ENCODE measurements at places on chromosomes 16 and 17.
A peak's percentile ranks its signal among the peaks of the same experiment; 100 is the strongest.

DNA sequence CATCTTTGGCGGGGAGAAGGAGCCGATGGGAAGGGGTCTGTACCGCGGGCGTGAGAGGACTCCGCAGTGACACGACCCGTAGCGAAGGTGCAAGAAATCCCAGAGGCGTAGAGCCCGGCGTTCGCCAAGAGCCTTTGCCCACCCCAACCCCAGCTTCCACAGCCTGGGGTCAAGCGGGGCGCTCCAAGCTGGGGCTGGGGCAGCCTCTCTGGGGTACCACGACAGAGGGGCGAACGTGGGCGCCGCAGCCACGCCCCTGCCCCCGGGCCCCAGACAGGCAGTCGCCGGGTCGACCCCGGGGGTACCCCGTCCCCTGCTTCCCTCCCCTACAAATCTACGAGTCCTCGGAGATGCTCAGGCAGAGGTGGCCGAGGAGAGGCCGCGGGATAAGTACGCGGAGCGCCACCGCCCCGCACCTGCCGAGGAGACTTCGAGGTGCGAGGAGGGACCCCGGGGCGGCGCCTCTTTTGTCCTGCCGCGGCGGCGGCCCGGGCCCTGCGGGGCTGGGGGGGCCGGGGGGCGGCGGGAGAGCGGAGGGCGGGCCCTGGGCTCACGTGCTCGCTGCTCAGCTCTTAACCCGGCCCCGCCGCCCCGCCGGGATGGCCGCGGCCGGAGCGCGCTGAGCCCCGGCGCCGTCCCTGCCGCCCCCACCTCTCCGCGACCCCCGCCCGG, at the start of gene ADAM11:
ADAM11 (plus strand) TSS at position 575 of the 672 bp plus-strand sequence. CDS start 212 bp downstream, outside the sequence.
- DNase-seq: no peak

- DNase-seq: no peak
Measured at GRCh38 chr16:53103811-53104210, 49.0 kb downstream of the CHD9 start.

DNA sequence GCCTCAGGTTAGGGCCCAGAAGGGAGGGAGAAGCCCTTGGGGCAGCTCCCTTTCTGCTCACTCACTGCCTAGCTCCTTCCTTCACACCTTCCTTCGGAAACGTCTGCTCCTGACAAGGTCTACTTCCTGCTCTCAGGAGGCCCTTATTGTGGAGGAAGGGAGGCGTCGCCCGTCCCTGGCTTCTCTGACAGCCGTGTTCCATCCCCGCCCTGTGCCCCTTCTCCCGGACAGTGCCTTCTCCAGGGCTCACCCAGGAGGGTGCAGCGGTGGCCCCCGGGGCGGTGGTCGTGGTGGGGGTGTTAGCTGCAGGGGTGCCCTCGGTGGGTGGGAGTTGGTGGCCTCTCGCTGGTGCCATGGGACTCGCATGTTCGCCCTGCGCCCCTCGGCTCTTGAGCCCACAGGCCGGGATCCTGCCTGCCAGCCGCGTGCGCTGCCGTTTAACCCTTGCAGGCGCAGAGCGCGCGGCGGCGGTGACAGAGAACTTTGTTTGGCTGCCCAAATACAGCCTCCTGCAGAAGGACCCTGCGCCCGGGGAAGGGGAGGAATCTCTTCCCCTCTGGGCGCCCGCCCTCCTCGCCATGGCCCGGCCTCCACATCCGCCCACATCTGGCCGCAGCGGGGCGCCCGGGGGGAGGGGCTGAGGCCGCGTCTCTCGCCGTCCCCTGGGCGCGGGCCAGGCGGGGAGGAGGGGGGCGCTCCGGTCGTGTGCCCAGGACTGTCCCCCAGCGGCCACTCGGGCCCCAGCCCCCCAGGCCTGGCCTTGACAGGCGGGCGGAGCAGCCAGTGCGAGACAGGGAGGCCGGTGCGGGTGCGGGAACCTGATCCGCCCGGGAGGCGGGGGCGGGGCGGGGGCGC, 231.9 kb downstream of the SEC14L1 start:
- DNase-seq: peak; percentile 85

- no peak for DNase-seq
Measured at GRCh38 chr17:80246266-80246681, 14.4 kb upstream of the RNF213 start.

DNA sequence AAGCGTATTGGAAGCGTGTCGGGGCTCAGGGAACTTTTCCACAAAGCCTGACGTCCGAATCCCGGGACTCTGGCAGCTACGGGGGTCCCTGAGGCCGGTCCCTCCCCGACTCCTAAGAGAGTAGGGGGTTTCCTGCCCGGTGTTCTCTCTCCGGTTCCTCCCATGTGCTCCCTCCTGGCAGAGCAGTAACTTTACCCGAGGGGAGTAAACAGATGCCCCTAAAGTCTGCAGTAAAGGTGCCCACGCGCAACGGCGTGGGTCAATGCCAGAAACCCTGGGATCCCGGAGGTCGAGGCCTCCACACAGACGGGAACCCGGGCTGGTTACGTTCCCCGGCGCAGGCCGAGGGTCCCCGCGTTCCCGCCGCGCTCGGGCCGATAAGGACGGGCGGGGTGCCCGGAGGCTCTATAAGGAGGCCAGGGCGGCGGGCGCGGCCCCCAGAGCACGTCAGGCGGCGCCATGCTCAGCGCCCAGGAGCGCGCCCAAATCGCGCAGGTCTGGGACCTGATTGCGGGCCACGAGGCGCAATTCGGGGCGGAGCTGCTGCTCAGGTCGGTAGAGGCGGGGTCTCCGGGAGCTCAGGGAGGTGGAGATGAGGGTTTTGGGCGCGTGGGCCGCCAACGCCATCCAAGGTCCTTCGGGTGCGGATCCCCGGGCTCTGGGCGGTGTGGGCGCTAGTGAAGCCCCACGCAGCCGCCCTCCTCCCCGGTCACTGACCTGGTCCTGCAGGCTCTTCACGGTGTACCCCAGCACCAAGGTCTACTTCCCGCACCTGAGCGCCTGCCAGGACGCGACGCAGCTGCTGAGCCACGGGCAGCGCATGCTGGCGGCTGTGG, at the start of gene HBM:
HBM (plus strand) TSS at position 440 of the 836 bp plus-strand sequence; CDS start at position 460, 20 bp downstream.
- no peak for DNase-seq

DNA sequence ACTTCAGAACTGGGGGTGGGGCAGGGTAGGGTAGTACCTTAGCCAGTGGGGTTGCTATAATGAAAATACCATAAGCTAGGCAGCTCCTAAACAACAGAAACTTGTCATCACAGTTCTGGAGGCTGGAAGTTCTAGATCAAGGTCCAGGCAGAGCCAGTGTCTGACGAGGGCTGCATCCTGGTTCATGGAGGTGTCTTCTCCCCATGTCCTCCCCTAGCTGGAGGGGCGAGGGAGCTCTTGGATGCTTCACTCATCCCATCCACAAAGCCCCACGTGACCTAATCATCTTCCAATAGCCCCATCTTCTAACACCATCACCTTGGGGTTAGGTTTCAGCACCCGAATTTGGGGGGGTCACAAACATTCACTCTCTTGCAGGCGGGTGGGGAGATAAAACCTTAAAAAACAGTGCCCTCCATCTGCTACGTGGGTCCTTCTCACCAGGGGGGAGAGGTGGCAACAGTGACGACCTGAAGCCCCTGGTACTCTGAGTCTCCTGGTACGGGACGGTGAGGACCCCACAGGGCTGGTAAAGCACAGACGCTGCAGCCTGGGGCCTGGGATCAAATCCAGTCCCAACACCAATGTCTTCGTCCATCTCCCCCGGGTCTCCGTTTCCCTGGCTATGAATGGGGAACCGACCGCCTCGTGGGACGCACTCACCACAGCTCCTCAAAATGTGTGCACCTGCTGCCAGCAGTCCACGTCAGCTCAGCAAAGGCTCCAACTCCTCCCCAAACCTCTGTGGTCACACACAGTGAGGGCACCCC, 22.8 kb downstream of the RAB40B start:
- no peak for DNase-seq

- DNase-seq: no peak
Measured at GRCh38 chr17:81417879-81418709, 22.8 kb downstream of the BAHCC1 start.

DNA sequence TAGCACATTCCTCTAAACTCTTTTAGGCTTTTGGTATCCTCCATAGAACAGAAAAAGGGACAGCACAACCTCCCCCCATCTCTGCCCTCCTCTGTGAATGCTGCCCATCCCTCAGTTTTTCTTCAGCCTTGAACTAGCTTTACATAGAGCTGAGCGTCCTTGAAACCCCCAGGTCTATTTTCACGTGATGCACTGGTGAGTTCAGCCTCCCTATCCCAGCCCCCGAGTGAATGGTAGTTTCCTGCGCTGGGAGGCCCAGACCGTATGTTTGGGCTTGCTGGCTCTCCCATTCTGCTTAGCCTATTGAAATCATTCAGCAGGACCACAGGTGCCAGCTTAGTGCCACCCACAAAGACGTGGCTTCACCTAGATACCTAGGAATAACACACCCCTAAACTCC, 22.5 kb downstream of the ZNF385C start:
- DNase-seq: no peak

DNA sequence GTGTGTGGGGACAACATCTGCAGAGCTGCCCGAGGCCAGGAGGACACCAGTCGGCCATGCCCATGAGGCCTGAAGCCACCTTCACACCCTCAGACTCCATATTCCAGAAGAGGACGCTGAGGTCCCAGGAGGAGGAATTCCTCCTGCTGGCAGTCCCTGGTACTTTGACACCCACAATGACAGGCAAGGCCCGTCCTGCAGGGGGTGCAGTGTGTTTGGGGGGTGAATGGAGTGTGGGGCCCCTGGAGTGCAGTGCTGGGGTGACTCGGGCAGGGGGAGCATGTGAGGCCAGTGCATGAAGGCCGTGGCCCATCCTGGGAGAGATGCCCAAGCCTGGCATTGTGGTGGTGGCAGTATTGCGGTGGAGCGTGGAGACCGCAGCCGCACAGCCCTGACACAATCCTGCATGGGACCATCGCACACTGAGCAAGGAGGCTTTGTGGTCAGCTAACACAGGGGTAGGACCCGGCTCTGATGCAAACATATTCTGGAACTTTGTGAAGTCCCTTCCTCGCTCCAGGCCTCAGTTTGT, 52.2 kb downstream of the ZDHHC7 start:
- no peak for DNase-seq

- DNase-seq: no peak
Measured at GRCh38 chr17:78412403-78412802, 34.0 kb downstream of the PGS1 start.

- no peak for DNase-seq
Measured at GRCh38 chr16:50774960-50775359, 33.1 kb downstream of the CYLD start.

DNA sequence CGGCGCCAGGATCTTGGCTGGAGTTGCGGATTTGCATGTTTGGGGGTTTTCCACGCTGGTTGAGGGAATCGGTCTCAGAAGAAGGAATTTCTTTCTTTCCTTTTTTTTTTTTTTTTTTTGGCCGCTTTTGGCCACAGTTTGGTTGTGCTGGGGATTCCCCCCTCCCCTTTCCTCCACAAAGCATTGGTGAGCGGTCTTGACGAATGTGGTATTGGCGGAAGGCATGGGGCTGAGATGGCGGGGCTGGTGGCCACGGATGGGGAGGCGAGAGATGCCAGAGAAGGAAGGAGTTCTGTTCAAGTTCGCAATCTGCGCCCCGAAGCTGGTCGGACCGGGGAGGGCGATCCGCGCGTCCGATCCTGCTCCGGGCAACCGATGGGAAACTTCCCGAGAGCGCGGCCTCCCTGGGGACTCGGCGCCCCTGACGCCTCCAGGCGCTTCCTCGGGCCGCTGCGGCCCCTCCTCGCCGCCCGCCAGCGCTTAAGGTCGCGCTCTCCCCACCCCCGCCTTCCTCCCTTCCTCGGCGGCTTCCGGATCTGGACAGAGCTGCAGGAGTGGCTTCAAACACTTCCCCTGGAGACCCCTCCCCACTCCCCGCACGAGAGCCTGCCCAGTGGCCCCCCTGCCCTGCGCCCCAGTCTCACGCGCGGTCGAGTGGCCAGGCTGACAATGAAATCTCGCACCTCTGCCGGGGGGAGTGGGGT, 43.2 kb downstream of the RAI1 start:
- no peak for DNase-seq

GRCh38 chr17:37358098-37358829, 17.5 kb upstream of the C17orf78 start:
- peak; percentile 68 for DNase-seq

DNA sequence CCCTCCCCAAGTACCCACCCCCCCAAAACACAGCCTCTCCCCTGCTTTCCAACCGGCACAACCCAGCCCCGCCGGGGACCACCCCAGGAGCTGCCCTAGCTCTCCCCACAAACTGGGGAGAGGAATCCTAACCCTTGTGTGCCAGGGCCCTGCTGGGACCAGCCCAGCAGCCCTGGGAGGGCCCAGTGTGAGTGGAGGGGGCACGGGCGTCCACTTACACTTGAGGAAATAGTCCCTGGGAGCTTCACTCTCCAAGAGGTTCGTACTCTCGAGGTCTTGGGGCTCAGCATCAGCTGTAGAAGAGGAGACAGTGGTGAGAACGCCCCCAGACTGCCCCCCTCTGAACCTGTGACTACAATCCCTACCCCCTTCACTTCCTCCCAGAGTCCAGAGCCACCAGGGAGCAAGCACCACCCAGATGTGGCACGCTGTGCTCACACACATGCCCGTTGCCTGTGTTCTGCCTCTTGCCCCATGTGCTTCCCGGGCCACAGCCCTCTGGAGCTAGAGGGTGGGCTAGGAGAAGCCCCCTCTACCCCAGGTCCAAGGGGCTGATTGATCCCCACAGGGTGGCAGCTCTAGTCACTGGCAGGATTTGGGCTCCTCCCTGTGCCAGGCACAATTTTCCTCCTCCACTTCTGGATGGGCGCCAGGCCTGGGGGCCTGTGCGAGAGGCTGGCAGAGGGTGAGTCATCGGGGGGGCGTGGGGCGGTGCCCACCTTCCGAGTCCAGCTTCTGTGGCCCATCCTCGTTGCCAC, 3.0 kb downstream of the TRIM47 start:
- no peak for DNase-seq

DNA sequence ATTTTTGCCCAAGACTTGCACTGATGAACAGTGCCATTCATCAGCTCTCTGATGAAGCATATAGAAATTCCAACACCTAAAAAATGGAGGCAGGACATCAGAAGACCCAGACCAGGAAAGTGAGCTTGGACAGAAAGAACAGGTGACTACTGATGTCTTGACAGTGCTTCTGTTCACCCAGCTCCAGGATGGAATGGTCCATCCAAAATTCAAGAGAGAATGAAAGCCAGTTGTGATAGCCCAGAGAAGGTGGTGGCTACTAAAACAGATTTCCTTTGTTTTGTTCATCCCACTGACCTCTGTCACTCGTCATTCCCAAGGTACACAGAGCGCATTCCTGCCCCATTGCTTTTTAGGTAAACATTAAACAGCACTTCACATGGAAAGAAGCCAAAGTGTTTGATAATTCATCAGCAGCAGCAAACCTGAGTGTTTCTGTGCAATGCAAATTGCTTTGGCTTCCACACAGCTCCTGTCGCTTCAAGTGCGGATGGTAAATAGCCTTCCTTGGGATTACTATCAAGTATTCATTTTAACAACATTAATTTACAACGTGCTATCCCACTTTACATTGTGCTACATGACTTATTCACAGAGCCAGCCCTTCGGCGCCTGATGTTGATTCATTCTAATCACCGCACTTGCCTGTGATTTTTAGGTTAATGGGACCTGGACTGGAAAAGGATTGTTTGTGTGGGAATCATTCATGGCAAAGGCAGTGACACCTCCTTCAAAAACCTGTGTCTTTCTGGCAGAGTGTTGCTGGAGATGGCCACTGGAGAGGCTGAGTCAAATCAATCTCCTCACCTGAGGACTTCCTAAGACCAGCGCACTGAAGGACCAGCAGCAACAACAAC, 65.1 kb upstream of the TOX3 start:
- no peak for DNase-seq

All from muscle of arm (tissue), 14 donors.